ENCODE measurements at places on chromosomes 3 and 15. TPM values are rescaled to one million over a fixed set of nuclear protein-coding genes. Genes with fewer than 3 reads are reported as not detected.

Gene TMEM40
- not detected for total RNA-seq

Gene SCAANT1
- total RNA-seq = not detected

Gene EOMES
- not detected for total RNA-seq

Gene CFAP100
- total RNA-seq = not detected

Gene COL6A5
- under 0.01 TPM for total RNA-seq

Gene TLNRD1
- 13.4 TPM for total RNA-seq

Gene MAP3K13
- total RNA-seq = 11.6 TPM

Gene FBXL2
- total RNA-seq = 16.8 TPM

Gene CCDC191
- 1.9 TPM for total RNA-seq

DNA sequence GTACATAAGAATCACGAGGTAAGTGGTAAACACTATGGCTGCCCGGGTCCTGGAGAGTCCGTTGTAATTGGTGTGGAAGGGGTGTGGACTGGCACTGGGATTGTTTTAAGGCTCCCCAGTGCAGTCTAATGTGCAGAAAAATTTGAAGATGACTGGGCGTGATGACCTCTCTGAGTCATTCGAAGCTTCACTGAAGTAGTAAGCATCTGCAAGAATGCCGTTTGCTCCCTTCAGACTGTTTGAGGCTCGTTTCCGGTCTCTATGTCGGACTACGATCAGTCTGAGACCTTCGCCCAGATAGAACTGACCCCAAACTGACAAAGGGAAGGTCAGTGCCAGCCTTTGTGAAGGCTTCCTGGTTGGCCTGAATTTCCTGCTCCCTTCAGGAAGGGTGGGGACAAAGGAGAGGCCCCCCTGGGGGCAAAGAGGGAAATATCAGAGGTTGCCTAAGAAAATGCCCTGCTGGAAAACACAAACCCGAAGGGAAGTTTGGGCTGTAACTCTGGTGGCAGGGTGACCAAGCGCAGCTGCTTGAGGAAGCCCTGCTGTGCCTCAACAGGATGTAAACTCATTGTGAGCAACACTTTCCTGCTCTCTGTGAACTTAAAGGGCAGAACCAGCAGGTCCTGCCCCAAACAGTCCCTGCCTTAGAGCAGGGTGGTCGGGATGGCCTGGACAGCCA, 34.6 kb downstream of the BTD start:
- peak; percentile 96 for DNase-seq

- no peak for DNase-seq
These were observed 269.2 kb upstream of the CNTN3 start for GRCh38 chr3:74883690-74884089.

DNA sequence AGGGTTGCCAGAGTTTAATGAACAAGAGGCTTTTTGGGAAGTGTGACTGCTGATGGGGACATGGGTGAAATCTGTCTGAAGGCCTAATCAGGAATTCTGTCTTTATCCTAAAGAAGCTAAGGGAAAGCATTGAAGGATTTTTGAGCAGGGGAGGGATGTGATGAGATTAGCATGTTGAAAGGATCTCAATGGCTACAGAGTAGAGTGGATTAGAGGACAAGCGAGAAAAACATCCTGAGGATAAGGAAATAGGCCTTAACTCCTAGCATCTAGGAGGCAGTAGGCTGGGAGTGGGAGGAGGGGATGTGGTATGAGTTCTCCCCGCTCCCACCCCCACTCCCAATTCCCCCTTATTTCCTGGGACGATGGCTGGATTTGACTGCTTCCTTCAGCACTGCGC, 35.1 kb upstream of the SNTN start:
- DNase-seq = no peak

- no peak for DNase-seq
These were observed 5.8 kb upstream of the MANF start for GRCh38 chr3:51379301-51379700.

DNA sequence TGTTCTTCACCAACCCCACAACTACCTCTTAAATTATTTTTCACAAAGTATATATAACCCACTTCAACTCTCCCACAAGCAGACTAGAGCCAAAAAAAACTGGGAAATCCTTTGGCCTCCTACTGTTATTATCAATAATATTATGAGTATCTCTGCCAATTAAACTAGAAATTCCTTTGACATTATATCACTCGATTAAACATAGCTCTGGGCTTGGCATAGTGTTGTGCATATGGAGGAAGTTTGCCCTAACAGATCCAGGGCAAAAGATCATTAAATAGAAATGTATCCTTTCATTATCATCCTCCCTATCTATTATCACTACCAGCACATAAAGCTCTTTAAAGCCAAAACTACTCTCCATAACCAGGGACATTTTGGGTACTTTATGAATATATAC, 74.9 kb downstream of the OSBPL10 start:
- no peak for DNase-seq

GRCh38 chr3:19147905-19148767, at the start of gene KCNH8:
TSS of gene KCNH8 (plus strand) at chr3:19148510. CDS start at chr3:19148720, 210 bp downstream.
- DNase-seq = no peak

DNA sequence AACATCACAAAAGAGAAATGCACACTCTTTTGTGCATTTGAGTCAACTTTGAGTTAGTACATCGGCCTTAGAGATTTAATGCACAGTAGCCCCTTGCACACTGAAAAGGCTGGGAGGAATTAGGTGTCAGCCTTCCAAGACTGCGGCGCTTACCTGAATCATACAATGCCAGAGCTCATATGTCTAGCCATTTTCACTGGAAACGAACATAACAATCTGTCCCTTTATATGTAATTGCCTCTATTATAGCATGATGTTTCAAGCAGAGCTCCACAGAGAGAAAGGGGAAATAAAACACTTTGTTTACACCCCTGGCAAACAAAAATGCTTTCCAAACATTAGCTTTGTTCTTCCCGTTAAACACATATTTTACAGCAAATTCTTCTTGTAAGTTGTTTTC, 315.7 kb upstream of the SLCO3A1 start:
- DNase-seq = peak; percentile 8

DNA sequence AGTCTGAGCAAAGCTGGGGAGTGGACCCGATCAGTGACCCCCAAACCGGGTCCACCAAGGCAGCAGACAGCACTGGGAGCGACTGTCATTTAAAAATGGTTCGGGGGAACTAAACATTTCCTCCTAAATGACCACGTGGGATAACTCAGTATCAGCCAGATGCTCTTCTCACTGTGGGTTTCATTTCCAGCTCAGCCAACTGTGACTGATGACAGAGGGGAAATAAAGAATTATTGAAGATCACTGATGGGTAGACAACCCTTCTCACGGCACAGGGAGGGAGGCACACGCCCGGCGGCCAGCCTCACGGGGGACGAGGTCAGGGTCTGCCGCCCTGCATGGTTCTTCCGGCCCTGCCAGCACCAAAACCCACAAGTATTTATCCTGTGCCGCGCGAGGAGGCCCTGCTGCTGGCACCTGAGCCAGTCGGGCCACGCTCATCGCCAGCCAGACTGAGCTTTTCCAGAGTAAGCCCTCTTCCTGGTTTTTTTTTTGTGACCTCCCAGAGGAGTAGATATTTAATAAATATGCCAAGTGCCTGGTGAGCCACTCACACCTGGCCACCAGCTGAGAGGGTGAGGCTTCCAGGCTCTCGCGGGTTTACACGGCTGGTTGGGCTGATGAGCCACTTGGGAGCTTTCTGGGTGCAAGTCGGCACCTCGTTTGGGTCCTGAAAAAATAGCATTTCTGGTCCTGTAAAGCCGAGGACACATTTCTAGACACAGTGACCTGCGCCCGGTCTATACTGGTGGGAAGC, 6.2 kb downstream of the MELTF start:
- DNase-seq = no peak

DNA sequence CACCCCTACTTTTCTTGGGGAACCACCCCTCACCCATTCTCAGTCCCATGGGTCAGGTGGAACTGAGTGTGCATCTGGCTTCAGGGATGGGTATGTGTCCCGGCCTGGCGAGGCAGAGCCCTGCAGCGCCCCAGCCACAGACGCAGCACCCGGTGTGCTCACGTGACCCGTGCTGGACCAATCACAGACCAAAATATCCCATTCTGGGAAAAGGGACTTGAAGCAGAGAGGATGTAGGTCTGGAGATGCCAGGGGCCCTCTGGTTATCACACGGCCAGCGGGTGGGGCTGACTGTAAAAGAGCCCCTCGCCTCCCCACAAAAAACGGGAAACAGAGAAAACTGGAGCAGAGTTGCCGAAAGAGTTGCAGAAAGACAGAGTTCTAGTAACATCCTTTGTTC, 138.0 kb upstream of the RAD18 start:
- DNase-seq = peak; percentile 13

GRCh38 chr3:53801319-53801718, 44.9 kb downstream of the CHDH start:
- no peak for DNase-seq

- DNase-seq = no peak
These were observed 123.7 kb downstream of the MTHFS start for GRCh38 chr15:79773128-79773527.

- DNase-seq = peak; percentile 10
These were observed 42.3 kb downstream of the RSRC1 start for GRCh38 chr3:158152186-158152585.

DNA sequence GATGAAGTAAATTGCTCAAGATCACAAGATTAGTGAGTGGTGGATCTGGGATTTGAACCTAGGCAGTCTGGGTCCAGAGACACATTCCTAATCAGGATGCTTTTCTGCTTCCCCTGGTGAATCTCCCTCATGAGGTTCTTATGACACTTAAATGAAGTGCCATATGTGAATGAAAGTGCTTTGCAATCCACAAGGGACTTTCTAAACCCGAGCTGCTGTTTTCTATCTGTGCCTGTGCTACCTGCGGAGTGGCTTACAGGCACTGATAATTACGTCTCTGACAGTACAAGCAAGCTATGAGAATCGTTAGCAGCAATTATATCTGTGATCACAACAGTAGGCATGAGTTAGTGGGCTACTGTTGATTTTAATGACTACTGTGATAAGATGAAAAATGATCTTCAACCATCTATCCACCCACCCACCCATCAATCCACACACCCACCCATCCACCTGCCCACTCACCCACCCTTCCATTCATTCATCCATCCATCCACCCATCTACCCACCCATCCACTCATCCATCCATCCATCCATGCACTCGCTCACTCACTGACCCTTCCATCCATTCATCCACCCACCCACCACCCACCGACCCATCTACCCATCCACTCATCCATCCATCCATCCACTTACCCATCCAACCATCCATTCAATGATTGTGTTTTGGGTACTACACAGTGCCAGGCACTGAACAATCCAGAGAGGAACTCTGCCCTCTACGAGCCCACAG, 51.8 kb downstream of the ATP2B2 start:
- no peak for DNase-seq

DNA sequence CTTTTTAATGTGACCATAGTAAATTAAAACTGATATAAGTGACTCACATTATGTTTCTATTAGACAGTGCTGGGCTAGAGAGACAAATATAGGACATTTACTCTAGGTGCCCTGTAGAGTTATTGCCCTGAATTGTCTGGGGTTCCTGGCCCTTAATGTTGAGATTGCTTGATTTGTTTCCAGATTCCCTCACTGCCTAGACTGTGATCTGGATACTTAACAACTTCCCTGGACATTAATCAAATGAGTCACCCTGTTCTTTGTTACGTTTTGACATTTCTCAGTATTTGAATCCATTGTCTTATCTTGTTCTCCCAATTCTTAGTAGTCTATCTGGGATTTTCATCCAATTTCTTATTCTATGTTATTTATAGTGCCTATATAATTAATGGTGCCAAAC, 65.8 kb downstream of the DTWD1 start:
- peak; percentile 44 for DNase-seq

GRCh38 chr3:117995842-117996437, 1038.7 kb downstream of the IGSF11 start:
- DNase-seq = no peak

GRCh38 chr3:155863072-155863784, 7.2 kb upstream of the GMPS start:
- DNase-seq = no peak

DNA sequence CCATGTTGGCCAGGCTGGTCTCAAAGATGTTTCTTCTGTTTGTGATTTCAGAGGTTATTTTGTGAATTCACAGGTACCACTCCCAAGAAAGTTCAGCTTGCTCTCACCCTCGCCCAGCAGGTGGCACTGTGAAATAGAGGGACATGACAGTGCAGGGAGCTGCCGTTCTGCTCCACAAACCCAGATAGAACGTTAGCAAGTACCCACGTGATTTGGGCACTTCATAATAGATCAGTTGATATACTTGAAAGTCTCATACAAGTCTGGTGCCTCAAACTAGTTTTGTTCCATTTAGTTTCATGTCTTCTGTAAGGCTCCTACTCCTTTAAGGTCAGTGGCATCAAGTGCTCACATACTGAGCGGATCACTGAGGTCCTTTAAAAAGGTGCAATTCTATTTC, 45.5 kb downstream of the FILIP1L start:
- DNase-seq = peak; percentile 89

DNA sequence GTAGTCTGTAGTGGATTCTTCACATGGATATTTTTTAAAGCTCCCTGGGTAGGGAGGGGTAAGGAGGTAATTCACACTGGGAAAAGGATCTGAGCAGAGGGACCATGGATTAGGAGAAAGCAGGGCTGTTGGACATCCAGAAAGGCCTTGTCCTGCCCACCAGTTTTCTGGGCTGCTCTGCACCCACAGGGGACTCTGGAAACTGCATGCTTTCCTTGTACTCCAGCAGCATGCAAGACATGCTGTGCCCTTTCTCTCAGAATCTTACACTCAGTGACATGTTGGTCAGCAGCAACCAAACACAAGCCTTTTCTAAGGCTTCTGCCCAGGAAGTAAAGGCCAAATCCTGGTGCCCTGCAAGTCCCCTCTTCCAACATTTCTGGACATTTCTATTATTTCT, 2.5 kb upstream of the FBN1 start:
- DNase-seq = peak; percentile 42

DNA sequence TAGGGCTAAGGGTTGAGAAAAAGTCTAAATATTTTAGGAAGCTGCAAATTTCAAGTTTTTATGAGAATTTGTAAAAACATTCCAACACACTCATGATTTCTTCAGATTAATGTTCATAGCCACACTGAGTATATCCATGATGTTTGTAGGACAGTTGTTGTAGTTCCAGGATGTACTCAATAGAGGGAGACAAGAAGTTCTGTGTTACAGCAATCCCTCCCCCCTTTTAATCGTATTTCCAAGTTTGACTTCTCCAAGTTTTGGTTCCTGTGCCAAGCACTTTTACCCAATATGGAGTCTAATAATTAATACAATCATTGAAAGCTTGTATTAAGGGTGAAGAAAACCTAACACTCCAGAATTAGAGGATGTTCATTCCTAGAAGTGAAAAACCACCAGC, 143.4 kb downstream of the FEZF2 start:
- peak; percentile 13 for DNase-seq

DNA sequence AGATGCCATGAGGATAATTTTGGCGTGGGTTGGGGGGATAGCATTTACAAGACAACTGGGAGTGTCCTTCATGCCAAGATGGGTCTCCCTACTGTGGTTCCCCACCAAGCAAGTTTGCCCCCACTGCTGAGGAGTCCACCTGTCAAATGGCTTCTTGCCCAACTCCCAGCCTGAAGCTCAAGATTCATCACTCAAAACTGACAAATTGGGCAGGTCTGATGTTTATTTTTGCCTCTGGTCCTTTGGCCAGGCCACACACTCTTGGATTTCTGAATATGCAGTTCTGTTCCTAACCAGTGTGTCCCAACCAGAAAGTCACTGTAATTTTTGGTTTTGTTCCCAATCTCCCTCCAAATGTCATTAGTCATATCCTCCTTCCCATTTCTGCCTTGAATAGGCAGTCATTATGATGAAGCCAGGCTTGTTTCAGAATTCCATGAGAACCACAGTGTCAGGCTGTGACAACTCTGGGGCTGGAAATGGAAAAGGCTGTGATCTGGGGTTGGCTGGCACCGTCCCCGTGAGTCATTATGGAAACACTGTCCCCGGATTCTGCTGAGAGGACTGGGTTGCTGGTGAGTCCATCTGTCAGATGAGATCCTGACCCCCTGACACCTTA, 29.3 kb upstream of the MEF2A start:
- DNase-seq = no peak

GRCh38 chr15:48925714-48926223, 38.0 kb downstream of the SHC4 start:
- DNase-seq = peak; percentile 84

Measured in fibroblast of villous mesenchyme (primary cell).